Neural crest cell (in vitro differentiated cells): ENCODE measurements at places on chromosomes 6 and 20. TPM values are rescaled to one million over a fixed set of nuclear protein-coding genes. Genes with fewer than 3 reads are reported as not detected.

- H3K4me1 ChIP-seq: peaks cover 23% of the 10 kb centered on the region
- DNase-seq: no peak
- no peak overlapping the region for H3K27ac ChIP-seq
- H3K27me3 ChIP-seq: peaks cover 80% of the 10 kb centered on the region
- peak overlapping the region; percentile 70 for H3K4me3 ChIP-seq
- peaks cover 2% of the 10 kb centered on the region for H3K36me3 ChIP-seq
Observed at GRCh38 chr6:72624557-72625160, 2.8 kb downstream of the KCNQ5 start.

GRCh38 chr6:30568245-30568644 is 3.0 kb upstream of the ABCF1 start:
- no peak overlapping the region for H3K27ac ChIP-seq
- H3K27me3 ChIP-seq: peaks cover 21% of the 10 kb centered on the region
- H3K4me1 ChIP-seq: peaks cover 29% of the 10 kb centered on the region
- H3K36me3 ChIP-seq: peaks cover 2% of the 10 kb centered on the region
- DNase-seq: no peak
- H3K4me3 ChIP-seq: peak overlapping the region; percentile 71

GRCh38 chr6:90467546-90467945 is 119.3 kb downstream of the MAP3K7 start:
- no peaks in the 10 kb centered on the region for H3K36me3 ChIP-seq
- H3K27me3 ChIP-seq: no peaks in the 10 kb centered on the region
- no peak for DNase-seq
- no peak overlapping the region for H3K27ac ChIP-seq
- no peak overlapping the region for H3K4me3 ChIP-seq

DNA sequence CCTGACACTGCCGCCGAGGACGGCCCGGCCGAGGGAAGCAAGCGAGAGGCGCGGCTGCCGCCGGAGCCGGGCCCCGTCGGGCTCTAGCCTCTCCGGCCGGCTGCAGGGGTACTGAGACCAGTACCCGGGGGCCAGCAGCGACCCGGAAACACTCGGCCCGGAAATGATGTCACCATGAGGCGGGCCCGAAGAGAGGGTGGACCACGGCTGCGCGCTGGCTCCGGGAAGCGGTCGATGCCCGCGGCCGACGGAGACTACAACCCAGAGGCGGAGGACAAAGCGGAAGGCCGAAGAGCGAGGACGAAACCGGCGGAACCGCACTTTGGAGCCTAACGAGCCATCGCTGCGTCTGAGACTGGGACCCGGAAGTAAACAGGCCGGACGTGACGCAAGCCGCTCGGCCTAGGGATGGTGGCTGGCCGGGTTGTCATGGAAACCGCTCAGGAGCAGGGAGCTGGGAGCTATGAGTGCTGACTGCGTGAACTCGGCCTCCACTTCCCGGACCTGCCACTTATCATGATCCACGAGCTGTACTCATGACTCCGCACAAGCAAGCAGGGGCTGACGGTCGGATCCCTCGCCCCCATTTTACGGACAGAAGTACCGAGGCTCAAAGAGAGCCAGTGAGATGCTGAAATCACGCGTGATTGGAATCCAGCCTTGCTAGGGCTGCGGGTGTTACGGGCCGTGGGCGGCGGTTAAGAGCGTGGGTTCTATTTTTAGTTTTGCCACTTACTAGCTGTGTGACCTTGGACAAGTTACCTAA is at the start of gene SPATA2:
SPATA2 (minus strand) TSS at position 150 of the 766 bp plus-strand sequence. CDS start 7,039 bp downstream, outside the sequence.
- H3K27ac ChIP-seq: peak within 1 kb of the TSS; percentile 100
- peak within 1 kb of the TSS; percentile 96 for H3K4me3 ChIP-seq
- peaks cover 30% of the 10 kb centered on the region for H3K4me1 ChIP-seq
- H3K36me3 ChIP-seq: no peaks in the 10 kb centered on the region

DNA sequence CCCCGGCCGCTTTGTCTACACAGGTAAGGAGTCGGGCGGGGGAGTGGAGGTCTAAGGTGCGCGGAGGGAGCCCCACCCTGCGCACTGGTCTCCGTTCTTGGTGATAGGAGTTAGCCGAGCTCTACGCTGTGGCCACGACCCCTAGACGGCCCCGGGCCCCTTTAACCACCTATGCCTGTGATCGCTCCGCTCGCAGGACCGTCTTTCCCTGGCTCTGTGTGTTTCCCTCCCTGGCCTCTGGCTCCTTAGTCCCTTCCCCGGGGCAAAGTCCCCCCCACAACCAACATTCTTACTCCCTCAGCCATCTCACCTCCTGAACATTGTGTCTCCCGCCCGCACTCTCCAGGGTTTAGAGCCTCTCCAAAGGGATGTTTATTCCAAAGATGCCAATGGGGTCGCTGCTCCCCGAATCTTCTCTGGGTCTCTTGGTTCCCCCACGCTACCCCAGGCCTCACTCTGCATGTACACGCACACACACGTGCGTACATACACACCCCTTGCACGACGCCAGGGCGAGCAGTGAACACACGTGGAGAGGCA is 50.4 kb downstream of the CPXM1 start:
- H3K27ac ChIP-seq: no peak overlapping the region
- no peak for DNase-seq
- H3K4me1 ChIP-seq: peaks cover 20% of the 10 kb centered on the region
- H3K4me3 ChIP-seq: no peak overlapping the region
- H3K36me3 ChIP-seq: peaks cover 7% of the 10 kb centered on the region

GRCh38 chr20:44601236-44601671 is 18.9 kb downstream of the PKIG start:
- no peak overlapping the region for H3K27ac ChIP-seq
- H3K4me3 ChIP-seq: no peak overlapping the region
- H3K4me1 ChIP-seq: peaks cover 5% of the 10 kb centered on the region
- no peak for DNase-seq
- H3K27me3 ChIP-seq: no peaks in the 10 kb centered on the region

DNA sequence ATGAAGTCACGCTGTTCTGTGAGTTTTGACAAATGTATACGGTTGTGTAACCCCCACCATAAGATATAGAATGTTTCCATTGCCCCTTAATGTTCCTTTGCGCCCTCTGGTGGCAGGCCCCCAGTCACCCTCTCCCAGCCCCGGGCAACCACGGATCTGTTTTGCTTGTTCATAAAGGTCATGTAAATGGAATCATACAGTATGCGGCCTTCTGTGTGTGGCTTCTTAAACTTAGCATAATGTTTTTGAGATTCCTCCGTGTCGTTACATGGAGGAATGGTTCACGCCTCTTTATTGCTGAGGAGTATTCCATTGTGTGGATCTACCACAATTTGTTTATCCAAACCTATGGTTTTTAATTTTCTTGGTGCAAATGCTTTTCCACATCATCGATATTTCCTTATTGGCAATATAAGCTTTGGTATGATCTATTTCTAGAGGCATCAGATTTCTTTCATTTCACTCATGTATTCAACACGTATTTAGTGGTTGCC is 28.4 kb downstream of the LYRM2 start:
- DNase-seq: peak; percentile 63
- H3K27ac ChIP-seq: no peak overlapping the region
- no peaks in the 10 kb centered on the region for H3K36me3 ChIP-seq
- H3K4me1 ChIP-seq: no peaks in the 10 kb centered on the region
- no peak overlapping the region for H3K4me3 ChIP-seq

GRCh38 chr6:28580475-28580874 is 54.8 kb downstream of the GPX5 start:
- no peak overlapping the region for H3K4me3 ChIP-seq
- no peak overlapping the region for H3K27ac ChIP-seq
- no peaks in the 10 kb centered on the region for H3K36me3 ChIP-seq
- no peak for DNase-seq
- peaks cover 9% of the 10 kb centered on the region for H3K4me1 ChIP-seq

GRCh38 chr6:259901-260508 is 32.3 kb upstream of the DUSP22 start:
- H3K4me3 ChIP-seq: no peak overlapping the region
- no peak for DNase-seq
- no peaks in the 10 kb centered on the region for H3K36me3 ChIP-seq
- no peak overlapping the region for H3K27ac ChIP-seq
- no peaks in the 10 kb centered on the region for H3K4me1 ChIP-seq
- H3K27me3 ChIP-seq: no peaks in the 10 kb centered on the region

- peaks cover 4% of the 10 kb centered on the region for H3K27me3 ChIP-seq
- DNase-seq: no peak
- H3K27ac ChIP-seq: no peak overlapping the region
- no peaks in the 10 kb centered on the region for H3K36me3 ChIP-seq
Observed at GRCh38 chr20:63552481-63553249, 1.3 kb upstream of the FNDC11 start.

DNA sequence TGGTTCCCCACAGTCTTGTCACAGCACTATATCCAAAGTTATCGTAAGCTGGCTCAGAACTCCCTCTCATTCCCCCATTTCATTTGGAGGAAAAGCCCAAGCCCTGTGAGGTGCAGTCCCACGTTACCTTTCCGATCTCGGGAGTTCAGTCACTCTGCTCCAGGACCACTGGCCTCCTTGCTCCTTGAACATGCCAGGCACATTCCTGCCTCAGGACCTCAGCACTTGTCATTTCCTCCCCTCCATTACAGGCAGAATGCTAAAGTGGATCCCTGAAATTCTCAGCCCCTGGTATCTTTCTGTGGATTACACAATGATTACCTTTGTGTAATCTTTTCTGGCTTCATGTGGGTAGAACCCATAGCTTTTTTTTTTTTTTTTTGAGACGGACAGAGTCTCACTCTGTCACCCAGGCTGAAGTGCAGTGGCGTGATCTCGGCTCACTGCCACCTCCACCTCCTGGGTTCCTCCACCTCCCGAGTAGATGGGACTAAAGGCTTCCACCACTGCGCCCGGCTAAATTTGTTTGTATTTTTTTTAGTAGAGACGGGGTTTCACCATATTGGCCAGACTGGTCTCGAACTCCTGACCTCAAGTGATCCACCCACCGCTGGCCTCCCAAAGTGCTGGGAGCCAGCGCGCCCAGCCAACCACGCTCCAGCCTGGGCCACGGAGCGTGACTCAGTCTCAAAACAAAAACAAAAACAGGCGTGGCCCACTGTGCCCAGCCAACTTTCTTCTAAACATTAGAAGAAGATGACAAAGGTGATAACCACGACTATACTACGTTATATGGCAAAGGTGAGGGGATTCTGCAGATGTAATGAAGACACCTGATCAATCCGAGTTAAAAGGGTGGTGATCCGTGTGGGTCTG is 4.0 kb upstream of the OXT start:
- DNase-seq: no peak
- no peaks in the 10 kb centered on the region for H3K36me3 ChIP-seq
- H3K4me1 ChIP-seq: peaks cover 2% of the 10 kb centered on the region
- H3K27ac ChIP-seq: no peak overlapping the region
- H3K4me3 ChIP-seq: no peak overlapping the region
- H3K27me3 ChIP-seq: peaks cover 18% of the 10 kb centered on the region

DNA sequence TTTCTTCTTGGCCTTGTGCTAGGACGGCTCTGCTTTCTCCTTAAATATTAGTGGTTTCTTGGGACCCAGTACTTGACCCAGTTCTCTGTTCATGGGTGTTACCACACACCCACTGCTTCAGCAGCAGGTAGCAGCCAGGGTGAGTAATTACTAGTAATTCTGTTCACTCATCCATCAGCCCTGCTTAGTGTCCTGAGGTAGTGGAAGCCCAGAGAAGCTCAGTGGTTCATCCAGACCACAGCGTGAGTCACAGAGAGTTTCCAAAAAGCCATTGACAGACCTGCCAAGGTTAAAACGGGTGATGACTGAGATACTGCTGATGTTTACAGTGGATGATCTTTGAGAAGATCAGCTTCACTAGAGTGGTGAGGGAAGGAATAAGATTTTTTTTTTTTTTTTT is 51.7 kb upstream of the HINT3 start:
- H3K27ac ChIP-seq: no peak overlapping the region
- H3K36me3 ChIP-seq: no peaks in the 10 kb centered on the region
- H3K4me3 ChIP-seq: no peak overlapping the region
- no peaks in the 10 kb centered on the region for H3K27me3 ChIP-seq
- DNase-seq: no peak

- H3K4me1 ChIP-seq: peaks cover 44% of the 10 kb centered on the region
- H3K4me3 ChIP-seq: no peak overlapping the region
- H3K27ac ChIP-seq: no peak overlapping the region
- H3K36me3 ChIP-seq: no peaks in the 10 kb centered on the region
- no peak for DNase-seq
- H3K27me3 ChIP-seq: no peaks in the 10 kb centered on the region
Observed at GRCh38 chr6:7155871-7156579, 48.3 kb downstream of the RREB1 start.

- peaks cover 20% of the 10 kb centered on the region for H3K27me3 ChIP-seq
- peaks cover 16% of the 10 kb centered on the region for H3K4me1 ChIP-seq
- H3K27ac ChIP-seq: no peak overlapping the region
- H3K4me3 ChIP-seq: no peak overlapping the region
- DNase-seq: no peak
- H3K36me3 ChIP-seq: no peaks in the 10 kb centered on the region
Observed at GRCh38 chr20:21435576-21435975, 38.2 kb upstream of the NKX2-4 start.

- no peak overlapping the region for H3K4me3 ChIP-seq
- peaks cover 2% of the 10 kb centered on the region for H3K36me3 ChIP-seq
- no peak for DNase-seq
- no peaks in the 10 kb centered on the region for H3K4me1 ChIP-seq
- no peak overlapping the region for H3K27ac ChIP-seq
Observed at GRCh38 chr6:79240509-79240908, 6.0 kb upstream of the HMGN3 start.

GRCh38 chr20:59738851-59739250 is 134.5 kb downstream of the PHACTR3 start:
- H3K27me3 ChIP-seq: peaks cover 30% of the 10 kb centered on the region
- H3K4me3 ChIP-seq: no peak overlapping the region
- no peaks in the 10 kb centered on the region for H3K36me3 ChIP-seq
- no peak for DNase-seq
- no peaks in the 10 kb centered on the region for H3K4me1 ChIP-seq

DNA sequence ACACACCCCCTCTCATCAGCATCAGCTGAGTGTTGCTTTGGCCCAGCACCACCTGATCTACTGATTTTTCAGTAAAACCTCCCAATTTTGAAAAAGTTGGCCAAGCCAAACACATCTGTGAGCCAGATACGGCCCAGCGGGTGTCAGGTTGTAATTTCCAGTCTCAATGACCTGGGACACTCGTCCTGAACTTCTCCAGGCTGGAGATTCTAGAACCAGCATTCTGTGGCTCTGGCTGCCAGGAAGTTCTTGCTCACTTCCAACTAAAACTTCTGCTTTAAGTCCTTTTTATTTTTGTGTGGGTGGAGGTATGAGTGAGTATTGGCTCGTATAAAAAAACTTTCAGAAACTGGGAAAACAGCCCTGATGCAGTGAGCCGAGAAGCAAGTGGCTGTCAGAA is 5.1 kb downstream of the KIAA1755 start:
- H3K4me3 ChIP-seq: no peak overlapping the region
- H3K36me3 ChIP-seq: no peaks in the 10 kb centered on the region
- peaks cover 51% of the 10 kb centered on the region for H3K4me1 ChIP-seq
- DNase-seq: no peak

Gene RTN4IP1
- 9.1 and 9.8 TPM in 2 replicates for total RNA-seq

Gene SYCP2
- total RNA-seq: 1.9 and 2.3 TPM in 2 replicates

Gene KIAA0408
- 39.1 and 40.7 TPM in 2 replicates for total RNA-seq

Gene CTAGE9
- not detected in 2 replicates for total RNA-seq

Gene GPR6
- not detected in 2 replicates for total RNA-seq

Gene GPX5
- not detected in 2 replicates for total RNA-seq

Gene ABHD16B
- not detected in 2 replicates for total RNA-seq

Gene TMEM63B
- 47.0 and 51.2 TPM in 2 replicates for total RNA-seq

Gene ZNF391
- 10.1 and 10.2 TPM in 2 replicates for total RNA-seq

Gene FOXA2
- total RNA-seq: 0.09 TPM in 1 of 2 replicates, not detected in the other

Gene SLC22A2
- not detected in 2 replicates for total RNA-seq

Gene MEP1A
- total RNA-seq: not detected in 2 replicates
